Right forelimb (tissue), 1 donor: ENCODE measurements at places on chromosomes 16 and 17.

DNA sequence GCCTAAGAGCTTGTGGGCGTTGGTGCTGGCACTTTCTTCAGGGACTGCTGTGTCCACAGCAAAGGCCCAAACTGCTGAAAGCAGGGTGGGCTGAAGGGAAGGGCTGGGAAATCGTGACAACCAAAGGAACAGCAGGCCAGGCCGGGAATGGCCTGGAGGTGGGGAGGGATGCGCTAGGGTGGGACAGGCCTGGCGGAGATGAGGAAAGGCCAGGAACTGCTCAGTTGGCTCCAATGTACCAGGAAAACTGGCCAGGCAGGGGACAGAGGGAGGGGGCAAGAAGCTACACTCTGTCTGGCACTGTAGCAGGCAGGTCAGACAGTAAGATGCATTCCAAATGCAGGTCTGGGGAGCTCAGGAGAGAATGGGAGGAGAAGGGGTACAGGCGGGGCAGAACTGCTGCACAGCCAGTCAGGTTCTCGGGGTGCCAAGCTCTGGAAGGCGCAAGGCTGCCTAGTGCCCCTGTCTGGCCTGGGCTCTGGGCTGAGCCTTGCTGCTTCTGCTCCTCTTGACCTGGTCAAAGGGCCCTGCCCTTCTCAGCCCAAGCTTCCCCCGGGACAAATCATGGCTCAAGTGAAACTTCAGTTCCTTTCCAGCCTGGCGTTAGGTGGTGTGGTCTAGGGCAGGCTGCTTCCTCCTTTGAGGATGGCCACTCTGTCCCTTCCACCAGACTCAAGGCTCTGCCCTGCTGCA is 7.3 kb downstream of the PNMT start:
- DNase-seq, result no peak

GRCh38 chr16:15576960-15577958 is 65.7 kb downstream of the MARF1 start:
- no peak for DNase-seq

GRCh38 chr17:57447990-57448758 is 191.9 kb downstream of the MSI2 start:
- no peak for DNase-seq

DNA sequence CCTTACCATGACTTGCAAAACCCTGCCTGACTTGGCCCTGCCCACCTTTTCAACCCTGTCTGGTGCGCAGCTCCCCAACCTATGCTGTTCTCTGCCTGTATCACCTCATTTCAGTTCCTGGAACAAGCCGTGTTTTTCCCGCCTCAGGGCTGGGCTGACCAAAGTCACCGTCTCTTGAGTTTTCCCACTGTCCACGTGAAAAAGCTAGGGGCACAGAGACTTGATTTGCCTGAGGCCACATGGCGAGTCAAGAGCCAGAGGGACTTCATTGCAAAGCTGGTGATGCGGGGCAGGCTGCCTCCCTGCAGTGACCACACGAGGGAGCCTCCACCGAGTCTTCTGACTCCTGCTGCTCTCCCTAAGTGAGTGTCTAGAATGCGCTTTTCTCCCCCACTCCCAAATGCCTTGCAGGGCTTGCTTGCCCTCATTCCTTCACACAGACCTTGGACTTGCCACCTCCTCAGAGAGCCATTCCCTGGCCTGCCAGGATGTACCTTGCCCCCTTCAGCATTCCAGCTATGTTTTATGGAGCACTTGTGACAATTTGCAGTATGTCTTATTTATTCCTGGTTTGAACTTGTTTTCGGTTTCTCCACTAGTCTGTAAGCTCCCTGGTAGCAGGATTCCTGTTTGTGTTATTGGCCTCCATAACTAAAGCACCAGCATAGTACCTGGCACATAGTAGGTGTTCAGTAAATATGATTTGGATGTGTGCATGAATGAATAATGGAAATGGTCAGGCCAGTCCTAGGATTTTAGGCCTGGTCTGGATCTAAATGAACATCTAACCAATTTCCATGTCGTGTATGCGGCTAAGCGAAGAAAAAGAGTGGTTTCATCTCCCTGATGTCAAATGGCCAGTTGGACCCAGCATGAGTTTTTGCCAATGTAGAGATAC is 252.3 kb downstream of the SNX29 start:
- peak; percentile 78 for DNase-seq

GRCh38 chr17:1398931-1399678 is 917 bp downstream of the YWHAE start:
- DNase-seq, result no peak
